Renal pelvis (tissue), 12 donors: ENCODE measurements at places on chromosomes 2 and 18.

- DNase-seq: no peak
These were observed 7.6 kb upstream of the SNED1 start for GRCh38 chr2:240990726-240991377.

DNA sequence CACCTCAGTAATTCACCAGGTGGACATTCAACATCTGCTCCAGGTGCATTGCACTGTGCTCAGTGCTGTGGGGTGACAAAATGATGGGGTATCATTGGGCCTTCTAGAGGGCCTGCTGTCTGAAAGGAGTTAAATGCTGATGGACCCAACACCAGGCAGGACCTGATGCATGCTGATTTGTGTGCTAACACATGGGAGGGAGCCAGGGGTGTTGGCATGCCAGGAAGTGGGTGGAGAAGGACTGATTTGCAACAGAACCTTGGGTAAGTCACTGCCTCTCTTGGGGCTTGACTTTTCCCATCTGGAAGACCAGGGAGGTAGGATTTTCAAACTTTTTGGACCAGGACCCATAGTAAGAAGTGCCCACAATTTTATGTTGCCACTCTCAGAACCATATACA lies 57.9 kb upstream of the CXCR4 start:
- no peak for DNase-seq

GRCh38 chr2:36423172-36423571 lies 67.6 kb downstream of the CRIM1 start:
- no peak for DNase-seq

DNA sequence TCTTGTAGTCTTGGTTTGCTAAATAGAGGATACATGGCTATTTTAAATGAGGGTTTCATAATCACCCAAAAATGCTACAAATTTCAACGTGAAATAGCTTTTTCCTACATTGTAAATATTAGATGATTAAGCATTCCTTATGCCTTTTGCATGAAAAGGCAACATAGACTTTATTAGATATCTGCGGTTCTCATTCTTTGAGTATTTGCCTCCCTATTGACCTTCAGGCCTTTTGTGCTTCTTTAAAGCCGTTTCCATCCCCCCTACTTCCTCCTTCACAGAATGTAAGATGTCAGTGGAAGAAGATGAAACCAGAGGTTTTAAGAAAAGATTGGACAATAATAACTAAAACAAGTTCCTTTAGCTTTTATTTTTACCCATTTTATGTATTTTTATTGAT lies 144.1 kb downstream of the UBE2E3 start:
- no peak for DNase-seq

GRCh38 chr2:43073401-43073825 lies 153.0 kb downstream of the ZFP36L2 start:
- DNase-seq: peak; percentile 60

DNA sequence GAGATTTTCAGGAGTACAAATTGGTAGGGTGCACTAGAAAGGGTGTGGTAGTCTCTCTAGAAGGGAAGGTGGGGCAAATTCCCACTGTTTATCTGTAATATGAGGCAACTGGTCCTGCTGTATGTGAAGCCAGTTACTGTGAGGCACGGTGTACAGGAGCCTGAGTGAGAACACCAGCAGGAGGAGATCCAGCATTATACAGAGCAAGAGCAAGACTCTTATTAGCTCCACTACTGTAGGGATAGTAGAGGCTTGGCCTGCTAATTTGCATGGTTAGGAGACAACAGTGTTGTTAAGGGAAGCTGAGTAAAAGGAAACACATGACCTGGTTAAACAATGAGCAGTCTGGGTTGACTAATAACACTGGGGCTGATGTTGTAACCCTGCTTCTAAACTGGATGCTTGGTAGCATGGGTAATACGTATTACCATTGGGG lies 76.3 kb upstream of the WDSUB1 start:
- peak; percentile 11 for DNase-seq

- no peak for DNase-seq
These were observed 1435.4 kb upstream of the LRRTM1 start for GRCh38 chr2:81739966-81740365.

GRCh38 chr18:9926977-9927376 lies 13.2 kb downstream of the VAPA start:
- no peak for DNase-seq

DNA sequence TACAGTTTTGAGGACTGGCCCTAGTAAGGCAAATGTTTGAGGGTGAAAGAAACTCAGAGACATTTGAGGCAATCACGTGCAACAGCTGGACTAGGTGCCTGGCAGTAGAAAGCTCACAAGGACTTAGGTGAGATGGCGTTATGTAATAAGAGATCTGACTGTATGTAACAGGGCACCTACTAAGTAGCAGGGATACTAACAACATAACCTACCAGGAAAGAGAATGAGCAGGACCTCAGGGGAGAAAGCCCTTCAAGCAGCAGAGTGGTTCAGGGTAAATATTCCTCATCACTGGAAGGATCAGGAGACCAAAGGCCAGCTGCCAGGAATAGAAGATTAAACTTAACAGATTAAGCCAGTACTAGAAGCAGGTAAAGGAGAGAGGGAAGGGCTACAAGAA lies 53.4 kb downstream of the ARHGAP15 start:
- DNase-seq: no peak

- no peak for DNase-seq
These were observed 4.1 kb downstream of the DOCK10 start for GRCh38 chr2:225038231-225038523.

GRCh38 chr2:111704246-111704645 lies 179.7 kb downstream of the ANAPC1 start:
- DNase-seq: no peak

DNA sequence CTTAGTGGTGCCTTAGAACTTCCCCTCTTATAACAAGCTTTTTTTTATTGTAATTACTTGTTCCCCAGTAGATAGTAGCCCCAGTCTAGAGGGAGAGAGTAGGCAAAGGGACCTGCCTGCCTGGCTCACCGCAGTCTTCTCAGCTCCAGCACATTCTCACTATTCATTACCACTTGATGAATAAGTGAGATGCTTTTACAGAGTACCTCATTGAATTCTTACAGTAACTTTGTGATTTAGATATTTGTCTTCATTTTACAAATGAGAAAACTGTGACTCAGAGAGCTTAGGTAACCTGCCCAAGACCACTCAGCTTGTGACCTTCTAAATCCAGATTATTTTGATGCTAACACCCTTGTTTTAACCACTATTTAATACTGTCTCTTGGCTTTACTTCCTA lies 77.8 kb downstream of the CHRNA1 start:
- DNase-seq: no peak

DNA sequence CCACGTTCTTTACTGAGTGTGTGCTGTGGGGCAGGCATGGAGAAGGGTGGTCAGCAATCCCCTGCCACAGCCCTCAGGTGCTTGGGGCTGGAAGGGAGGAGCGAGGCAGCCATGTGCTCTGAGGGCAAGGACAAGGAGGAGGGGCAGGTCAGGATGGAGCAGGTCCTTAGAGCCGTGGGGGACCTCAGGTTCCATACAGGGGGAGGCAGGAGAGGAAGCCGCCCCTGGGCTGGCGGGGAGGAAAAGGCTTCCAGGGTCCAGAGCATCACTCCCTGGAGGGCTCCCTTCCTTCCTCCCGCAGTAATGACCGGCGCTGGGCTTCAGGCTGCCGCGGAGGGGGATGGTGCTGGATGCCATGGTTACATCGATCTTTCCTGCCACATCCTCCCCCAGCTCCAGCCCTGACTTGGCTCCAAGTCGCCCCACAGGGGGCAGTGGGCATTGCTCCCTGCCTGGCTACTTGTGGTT lies 6.6 kb downstream of the GAREM2 start:
- DNase-seq: no peak

DNA sequence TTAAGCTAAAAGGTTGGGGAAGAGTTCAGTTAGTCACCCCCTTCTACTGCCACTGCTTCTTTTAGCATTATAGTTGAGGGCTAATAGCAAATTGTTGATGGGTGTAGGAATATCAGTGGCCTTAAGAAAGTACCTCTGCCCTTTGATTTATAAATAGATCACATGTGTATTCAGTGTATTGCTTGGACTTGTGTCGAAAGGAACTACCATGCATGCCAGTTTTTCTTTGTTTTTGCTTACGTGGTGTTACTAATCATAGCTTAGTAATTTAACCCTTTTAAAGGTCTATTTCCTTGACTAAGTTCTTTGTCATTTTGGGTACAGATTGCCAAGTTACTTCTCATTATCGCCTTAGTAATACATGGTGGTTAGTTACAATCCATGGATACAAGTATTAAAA lies 85.6 kb downstream of the MIB1 start:
- no peak for DNase-seq

GRCh38 chr2:72130659-72131360 lies 16.9 kb downstream of the CYP26B1 start:
- no peak for DNase-seq
